ENCODE measurements at places on chromosomes 16 and 17. TPM values are rescaled to one million over a fixed set of nuclear protein-coding genes. Genes with fewer than 3 reads are reported as not detected.

Gene SPSB3
- 36.4 TPM for polyA plus RNA-seq

DNA sequence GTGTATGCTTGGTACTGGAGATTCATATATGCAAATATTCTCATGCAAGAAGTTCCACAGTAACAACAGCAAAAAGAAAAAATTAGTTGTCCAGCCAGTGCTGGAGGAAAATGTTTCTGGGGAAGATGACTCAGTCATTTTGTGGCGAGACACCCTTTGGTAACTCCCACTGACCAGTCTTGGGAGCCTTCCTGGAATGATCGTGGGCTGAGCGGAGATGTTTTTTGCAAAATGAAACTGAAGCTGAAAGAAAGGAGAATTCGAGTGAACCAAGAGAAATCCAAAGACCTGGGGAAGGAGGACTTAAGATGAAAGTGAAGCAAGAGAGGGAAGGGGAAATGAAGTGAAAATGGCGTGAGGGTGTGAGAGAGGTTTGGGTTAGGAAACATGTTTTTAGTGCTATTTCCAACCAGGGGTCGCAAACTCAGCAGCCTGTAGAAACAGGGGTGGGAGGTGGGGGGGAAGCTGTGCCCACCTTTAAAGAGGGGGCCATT, 5.2 kb downstream of the ITPRIPL2 start:
- DNase-seq = no peak

DNA sequence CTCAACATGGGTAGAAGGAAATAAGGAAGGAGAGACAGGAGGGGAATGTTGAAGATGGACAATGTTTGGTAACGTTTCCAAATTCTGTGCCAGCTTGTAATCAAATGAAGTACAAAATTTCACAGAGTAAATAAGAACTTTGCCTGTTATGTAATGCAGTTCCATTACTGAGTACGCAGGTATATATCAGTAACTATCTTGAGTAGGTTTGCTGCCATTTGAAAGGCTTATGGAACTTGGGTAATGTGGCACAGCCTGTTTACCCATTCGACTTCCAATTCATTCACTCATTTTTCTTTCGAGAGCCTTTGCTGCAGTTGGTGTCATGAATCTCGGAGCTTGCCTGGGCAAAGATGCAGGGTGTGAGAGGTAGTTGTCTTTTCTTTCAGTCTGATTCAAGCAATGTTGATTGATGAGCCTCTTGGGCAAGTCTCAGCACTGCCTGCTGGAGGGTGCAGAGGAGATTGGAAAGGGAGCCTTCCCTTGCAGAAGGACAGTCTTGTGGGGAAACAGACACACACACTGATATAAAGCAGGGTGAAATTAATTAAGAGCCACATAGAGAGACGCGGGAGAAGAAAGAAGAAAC, 53.4 kb downstream of the ZNF18 start:
- DNase-seq = no peak

DNA sequence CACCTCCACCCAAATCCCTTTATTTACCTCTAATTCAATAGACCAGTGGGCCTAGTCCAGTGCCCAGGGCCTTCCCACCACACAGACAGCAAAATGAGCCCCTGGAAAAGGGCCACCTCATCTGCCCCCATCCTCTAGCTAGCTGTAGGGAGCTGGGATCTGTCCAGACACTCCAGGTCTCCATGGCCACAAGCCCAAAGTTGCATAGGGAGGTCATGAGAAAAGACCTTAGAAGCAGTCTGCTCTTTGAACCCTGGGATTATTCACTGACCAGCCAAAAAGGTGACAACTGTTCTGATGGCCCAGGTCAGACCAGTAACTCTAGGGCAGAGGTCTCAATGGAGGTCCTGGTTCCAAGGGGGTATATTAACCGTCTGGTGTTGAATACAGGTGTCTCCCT, 2.0 kb downstream of the CUEDC1 start:
- DNase-seq = no peak

GRCh38 chr17:49760932-49761558, 2.9 kb downstream of the FAM117A start:
- DNase-seq = no peak

GRCh38 chr16:28549301-28549899, 4.3 kb upstream of the SGF29 start:
- no peak for DNase-seq

Gene KRTAP4-5
- not detected for polyA plus RNA-seq

- no peak for DNase-seq
Measured at GRCh38 chr17:5775098-5775497, 190.8 kb upstream of the NLRP1 start.

DNA sequence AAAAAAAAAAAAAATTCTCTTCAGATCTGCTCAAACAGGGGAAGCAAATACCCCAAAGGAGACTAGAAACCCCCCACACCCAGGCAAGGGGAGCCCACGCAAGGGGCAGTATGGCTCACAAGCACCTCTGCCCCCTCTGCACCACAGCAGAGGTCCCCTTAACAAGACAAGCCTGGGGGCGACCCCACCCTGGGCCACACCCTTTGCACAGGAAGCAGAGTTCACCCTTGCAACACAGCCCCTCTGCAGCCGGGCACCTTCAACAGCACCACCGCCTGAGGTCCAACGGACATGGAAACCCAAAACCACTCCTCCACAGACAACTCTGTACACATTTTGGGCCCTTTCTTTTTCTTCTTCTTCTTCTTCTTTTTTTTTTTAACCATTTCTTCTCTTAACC, 12.8 kb downstream of the AXIN1 start:
- DNase-seq = no peak

Gene HP
- 1.4 TPM for polyA plus RNA-seq

DNA sequence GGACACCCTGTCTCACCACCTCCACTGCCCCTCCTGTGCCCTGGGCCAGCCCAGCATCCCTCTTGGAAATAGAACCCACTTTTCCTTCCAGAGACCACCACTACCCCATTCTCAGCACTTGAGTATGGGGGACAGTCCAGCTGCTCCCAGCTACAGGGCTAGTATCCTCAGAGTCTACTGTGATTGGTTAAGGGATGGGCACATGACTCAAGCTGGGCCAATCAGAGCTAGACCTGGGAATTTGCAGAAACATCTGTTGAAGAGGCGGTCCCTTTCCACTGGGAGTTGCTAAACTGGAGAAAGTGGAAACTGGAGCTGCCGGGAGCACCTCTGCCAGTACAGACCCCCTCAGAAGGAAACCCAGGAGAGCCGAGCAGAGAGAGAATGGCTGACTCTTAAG, 156.6 kb downstream of the GSG1L start:
- no peak for DNase-seq

Gene COTL1
- 112 TPM for polyA plus RNA-seq

GRCh38 chr16:67942200-67942509, 1.8 kb downstream of the LCAT start:
- no peak for DNase-seq

Gene ITGAD
- polyA plus RNA-seq = 0.06 TPM

- DNase-seq = no peak
Measured at GRCh38 chr16:19417640-19418039, at the start of gene TMC5. TMC5 (plus strand) TSS chr16:19417883; CDS start chr16:19440039, 22,156 bp downstream.

DNA sequence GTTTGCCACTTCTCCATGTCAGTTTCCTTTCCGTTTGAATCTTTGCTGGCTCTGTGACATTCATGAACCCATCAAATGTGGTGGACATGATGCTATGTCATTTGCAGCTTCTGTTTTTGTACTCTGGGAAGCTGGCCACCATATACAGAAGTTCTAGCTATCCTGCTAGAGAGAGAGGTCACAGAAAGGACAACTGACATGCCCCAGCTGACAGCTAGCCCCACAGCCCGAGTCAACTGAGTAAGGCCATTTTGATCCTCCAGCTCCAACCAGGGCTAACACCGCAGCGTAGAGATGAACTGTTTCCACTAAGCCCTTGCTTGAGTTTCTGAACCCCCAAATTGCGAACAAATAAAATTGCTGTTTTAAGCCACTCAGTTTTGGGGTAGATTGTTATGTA, 33.8 kb downstream of the CCDC42 start:
- no peak for DNase-seq

DNA sequence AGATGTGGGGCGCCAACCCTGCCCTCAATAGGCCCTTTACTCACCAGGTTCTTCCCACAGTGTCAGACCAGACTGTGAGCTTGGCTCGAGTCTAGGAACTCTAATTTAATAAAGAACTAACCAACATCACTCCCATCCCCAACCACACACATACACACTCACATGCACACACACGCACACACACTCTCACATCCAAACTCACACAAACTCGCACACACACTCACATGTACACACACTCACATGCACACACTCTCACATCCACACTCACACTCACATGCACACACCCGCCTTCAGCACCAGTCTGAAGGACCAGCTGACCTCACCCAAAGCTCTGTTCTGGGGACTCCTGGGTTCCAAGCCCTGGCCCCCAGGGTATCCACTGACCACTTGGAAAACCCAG, 63.8 kb downstream of the COG7 start:
- no peak for DNase-seq

Gene CDH1
- polyA plus RNA-seq = 159 TPM

DNA sequence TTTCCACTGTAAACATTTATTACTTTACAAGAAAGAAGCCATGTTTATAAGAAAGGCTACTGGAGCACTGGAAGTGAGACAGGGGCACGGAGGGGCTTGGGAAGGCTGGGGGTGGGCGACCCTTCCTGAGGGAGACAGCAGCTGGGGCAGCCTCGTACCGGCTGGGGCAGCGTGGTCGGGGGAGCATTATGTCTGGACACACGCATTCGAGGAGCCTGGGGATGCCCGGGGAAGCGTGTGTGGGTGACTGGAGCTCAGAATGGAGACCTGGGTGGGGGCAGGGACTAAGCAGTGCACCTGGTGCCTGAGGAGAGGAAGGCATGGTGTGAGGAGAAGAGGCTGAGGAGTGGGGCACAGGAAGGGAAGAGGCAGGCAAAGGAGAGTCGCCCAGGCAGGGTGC, 64.5 kb downstream of the SRCIN1 start:
- no peak for DNase-seq

Gene ZSCAN10
- not detected for polyA plus RNA-seq

GRCh38 chr17:49292901-49293300, 62.3 kb upstream of the PHOSPHO1 start:
- DNase-seq = no peak

GRCh38 chr16:80285104-80285503, 255.7 kb upstream of the DYNLRB2 start:
- no peak for DNase-seq

- DNase-seq = peak; percentile 53
Measured at GRCh38 chr16:14302031-14302398, 230.9 kb downstream of the MRTFB start.

DNA sequence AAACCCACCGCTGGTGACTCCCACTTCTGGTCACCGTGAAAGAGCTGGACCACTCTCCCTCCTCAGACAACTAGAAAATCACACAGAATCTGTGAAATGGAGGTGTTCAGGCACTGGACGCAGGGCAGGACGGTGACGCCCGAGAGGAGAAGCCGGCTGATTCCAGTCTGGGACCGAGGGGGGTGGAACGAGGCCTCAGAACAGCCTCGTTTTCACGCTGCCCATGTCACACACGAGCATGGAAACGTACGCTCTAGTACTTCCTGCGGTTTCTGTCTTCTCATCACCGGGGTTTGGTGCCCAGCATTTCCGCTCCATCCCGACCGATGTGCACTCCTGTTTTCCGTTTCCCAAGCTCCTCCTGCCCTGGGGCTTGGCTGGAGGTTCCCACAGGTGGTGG, 101.8 kb upstream of the METRNL start:
- no peak for DNase-seq

Gene CCL2
- 54.6 TPM for polyA plus RNA-seq

Gene TBX21
- polyA plus RNA-seq = 0.34 TPM

Gene KRT20
- polyA plus RNA-seq = not detected

- no peak for DNase-seq
Measured at GRCh38 chr16:11609474-11610120, 22.9 kb upstream of the LITAF start.

- DNase-seq = no peak
Measured at GRCh38 chr16:9112166-9112843, 20.9 kb downstream of the HAPSTR1 start.

DNA sequence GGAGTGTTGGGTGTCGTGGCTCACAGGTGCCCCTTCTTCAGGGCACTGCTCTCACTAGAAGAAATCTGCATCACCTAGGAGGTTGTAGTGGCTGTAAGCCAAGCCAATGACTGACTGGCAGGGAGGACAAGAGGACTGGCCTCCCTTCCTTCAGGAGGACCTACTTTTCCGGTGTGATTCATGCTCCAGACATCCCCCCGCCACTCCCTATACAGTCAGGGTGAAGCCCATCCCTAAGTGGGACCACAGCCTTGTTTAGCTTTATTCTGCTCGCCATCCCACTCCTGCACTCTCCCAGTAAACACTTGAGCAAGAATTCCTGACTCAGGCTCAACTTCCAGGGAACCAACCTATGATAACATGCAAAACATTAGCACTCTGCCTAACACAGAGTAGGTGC, 67.0 kb downstream of the PLCG2 start:
- DNase-seq = no peak

GRCh38 chr17:82913304-82914043, 73.7 kb upstream of the ZNF750 start:
- DNase-seq = no peak

GRCh38 chr16:969508-970385, 1.0 kb downstream of the LMF1 start:
- no peak for DNase-seq

Gene P2RX1
- polyA plus RNA-seq = 1.8 TPM

Gene TOP2A
- polyA plus RNA-seq = 225 TPM
